ENCODE measurements at places on chromosomes 5 and 9.

DNA sequence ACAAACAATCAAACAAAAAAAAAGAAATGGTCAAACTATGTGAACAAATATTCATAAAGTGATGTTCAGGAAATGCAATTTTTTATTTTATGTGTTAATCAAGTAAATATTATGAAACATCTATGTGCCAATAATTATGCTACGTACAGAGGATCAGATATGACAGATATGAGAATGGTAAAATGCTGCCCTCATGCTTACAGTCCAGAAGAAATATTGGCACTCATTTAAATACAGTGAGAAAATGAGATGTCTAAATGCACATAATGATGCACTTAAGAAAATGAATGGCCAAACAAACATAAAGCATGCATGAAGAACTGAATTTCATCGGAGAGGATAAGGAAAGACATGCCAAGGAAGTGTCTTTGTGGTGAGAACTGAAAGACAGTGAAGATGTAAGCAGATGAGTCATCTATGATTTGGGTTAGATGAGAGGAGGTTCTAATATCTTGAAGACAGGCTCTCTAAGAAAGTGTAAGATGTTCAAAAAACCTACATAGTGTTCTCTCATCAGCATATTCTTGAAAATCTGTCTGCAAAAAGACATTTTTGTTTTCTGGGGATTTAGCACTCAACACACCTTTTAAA is 1231.1 kb upstream of the ACO1 start:
- no peak for DNase-seq

GRCh38 chr9:135949501-135950134 is 11.6 kb downstream of the UBAC1 start:
- no peak for DNase-seq

DNA sequence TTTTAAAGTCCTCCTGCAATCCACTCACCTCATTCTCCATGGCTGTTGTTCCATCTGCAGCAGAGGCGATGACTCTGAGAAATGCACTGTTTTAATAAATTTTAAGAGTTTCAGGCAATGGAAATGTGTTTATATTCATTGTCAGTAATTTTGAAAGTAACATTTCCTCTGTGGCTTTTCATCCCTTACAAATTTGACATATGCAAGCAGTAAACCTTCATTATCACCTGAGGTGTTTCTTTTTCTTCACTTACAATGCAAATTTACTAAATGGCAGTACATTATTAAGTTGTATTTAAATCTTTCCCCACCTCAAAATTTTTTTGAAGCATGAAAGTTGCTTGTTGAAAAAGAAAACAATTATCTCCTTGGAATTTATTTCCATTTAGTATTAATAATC is 136.9 kb downstream of the DIRAS2 start:
- no peak for DNase-seq

- peak; percentile 36 for DNase-seq
Observed at GRCh38 chr5:177357459-177358351, at the start of gene RGS14. Gene RGS14 (plus strand): TSS chr5:177357924. CDS start chr5:177358025, 101 bp downstream.

GRCh38 chr5:13186177-13186576 is 758.3 kb downstream of the DNAH5 start:
- DNase-seq = no peak

DNA sequence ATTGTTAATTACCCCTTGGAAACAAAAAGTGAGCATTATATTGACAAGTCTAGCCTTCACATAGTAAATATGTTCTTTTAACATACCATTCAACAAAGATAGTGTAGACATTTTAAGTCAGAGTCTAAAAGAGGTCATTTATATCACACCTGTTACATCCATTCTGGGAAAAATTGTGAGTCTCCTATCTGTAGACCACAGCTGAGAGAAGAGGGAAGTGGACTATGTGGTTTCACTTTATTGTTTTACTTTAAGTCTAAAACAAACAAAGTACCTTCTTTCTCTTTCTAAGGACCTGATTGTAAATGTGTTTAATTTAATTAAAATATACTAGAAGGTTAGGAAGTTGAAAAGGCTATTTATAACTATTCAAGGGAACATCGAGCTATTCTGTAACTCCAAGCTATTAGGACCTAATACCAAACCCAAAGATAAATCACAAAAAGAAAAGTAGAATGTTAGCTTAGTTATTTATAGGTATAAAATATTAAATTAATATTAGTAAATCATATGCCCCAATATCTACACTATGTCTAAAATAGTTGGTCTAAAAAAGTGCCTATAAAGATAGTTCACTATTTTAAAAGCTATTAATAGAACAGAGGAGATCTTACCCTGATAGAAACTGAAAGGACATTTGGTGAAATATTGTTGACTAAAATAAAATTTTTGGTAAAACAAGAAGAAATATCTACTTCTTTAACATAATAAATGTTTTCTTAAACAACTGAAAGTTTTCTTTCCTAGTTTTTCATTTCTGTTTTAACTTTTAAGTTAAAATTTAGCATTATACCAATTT is 134.9 kb downstream of the TMEM167A start:
- DNase-seq = no peak

All from brain microvascular endothelial cell (primary cell).